ENCODE measurements at places on chromosomes 5 and 9. TPM values are rescaled to one million over a fixed set of nuclear protein-coding genes. Genes with fewer than 3 reads are reported as not detected.

Gene FOXI1
- not detected for total RNA-seq

Gene SMIM32
- not detected for total RNA-seq

Gene LRRTM2
- total RNA-seq = 104 TPM

Gene SNCB
- total RNA-seq = 12.6 TPM

Gene CDKN2B-AS1
- total RNA-seq = 0.62 TPM

Gene CMBL
- total RNA-seq = 3.9 TPM

Gene SLC27A6
- 0.62 TPM for total RNA-seq

Gene GFI1B
- total RNA-seq = not detected

Gene AGXT2
- not detected for total RNA-seq

Gene AFAP1L1
- total RNA-seq = 3.7 TPM

Gene PTGER4
- 3.3 TPM for total RNA-seq

Gene SLIT3
- total RNA-seq = 0.78 TPM

Gene RFESD
- 1.4 TPM for total RNA-seq

Gene ENTREP1
- total RNA-seq = 1.4 TPM

Gene KYAT1
- total RNA-seq = 9.0 TPM
